Activated CD4-positive, alpha-beta memory T cell treated with anti-CD3 and anti-CD28 coated beads, Interleukin-2, amount 10 ng/mL, durations not matched to agents 7 days and 5 days (primary cell): ENCODE measurements at places on chromosomes 1 and 21. TPM values are rescaled to one million over a fixed set of nuclear protein-coding genes. Genes with fewer than 3 reads are reported as not detected.

DNA sequence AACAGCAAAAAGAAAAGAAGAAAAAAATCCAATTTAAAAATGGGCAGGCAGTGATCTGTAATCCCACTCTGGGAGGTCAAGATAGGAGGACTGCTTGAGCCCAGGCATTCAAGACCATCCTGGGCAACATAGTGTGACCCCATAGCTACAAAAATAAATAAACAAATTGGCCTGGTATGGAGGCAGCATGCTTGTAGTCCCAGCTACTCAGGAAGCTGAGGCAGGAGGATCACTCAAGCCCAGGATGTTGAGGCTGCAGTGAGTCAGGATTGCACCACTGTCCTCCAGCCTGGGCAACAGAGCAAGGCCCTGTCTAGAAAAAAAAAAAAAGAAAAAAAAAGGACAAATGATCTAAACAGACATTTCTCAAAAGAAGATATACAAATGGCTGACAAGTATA lies 99.6 kb downstream of the EIF4G3 start:
- H3K36me3 ChIP-seq: peaks cover 16% of the 10 kb centered on the region
- no peak for DNase-seq
- H3K27ac ChIP-seq: no peak overlapping the region
- H3K27me3 ChIP-seq: no peaks in the 10 kb centered on the region

GRCh38 chr1:153908071-153908470 lies 14.7 kb downstream of the GATAD2B start:
- H3K27me3 ChIP-seq: no peaks in the 10 kb centered on the region
- no peak overlapping the region for H3K27ac ChIP-seq
- H3K4me3 ChIP-seq: no peak overlapping the region

GRCh38 chr21:25054689-25055088 lies 552.6 kb downstream of the MRPL39 start:
- no peaks in the 10 kb centered on the region for H3K36me3 ChIP-seq
- H3K27ac ChIP-seq: no peak overlapping the region
- H3K4me1 ChIP-seq: no peaks in the 10 kb centered on the region

DNA sequence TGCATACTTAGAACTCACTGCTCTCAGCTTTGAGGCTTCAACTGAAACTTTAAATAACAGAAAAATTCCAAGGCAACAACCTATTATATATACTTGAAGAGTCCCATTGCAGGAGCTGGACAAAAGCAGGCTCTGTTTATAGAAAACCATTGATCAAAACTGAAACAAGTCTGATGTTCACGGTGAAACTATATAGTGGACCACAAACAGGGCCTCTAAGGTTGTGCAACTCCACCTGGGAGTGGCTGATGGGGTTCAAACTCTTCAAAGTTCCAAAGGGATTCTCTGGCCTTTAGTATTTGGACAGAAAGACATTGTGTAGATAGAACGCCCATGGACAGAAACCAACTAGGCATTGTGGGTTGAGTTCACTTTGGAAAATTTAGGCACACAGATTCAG lies 140.3 kb downstream of the ZC3H11B start:
- no peak overlapping the region for H3K27ac ChIP-seq
- no peaks in the 10 kb centered on the region for H3K27me3 ChIP-seq
- DNase-seq: no peak
- peaks cover 7% of the 10 kb centered on the region for H3K4me1 ChIP-seq
- H3K4me3 ChIP-seq: no peak overlapping the region

DNA sequence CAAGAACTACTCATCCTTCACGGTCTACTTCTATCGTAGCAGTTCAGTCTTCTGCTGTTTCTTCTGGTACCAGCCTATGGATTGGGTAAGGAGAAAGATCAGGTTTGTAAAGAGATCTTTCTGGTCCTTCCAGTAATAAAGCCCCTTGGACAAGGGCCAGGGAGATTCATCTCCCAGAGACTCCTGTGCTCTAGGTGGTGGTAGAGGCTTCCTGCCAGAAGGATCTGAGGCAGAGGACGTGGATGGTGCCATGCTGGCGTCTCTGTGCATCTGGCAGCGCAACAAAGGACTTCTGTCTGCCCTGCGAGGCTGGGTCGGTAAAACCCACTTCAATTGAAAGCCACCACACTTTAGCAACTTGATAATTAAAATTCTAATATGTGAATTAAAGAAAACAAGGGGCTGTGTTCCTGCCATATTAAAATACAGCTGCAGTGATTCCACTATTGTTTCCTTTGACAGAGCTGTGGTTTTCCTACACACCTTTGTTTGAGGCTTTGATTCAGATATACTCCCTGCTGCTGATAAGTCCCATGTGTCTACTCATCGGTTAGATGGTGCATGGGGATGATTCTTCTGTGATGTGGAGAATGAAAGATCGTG lies 73.6 kb downstream of the ROR1 start:
- no peak overlapping the region for H3K4me3 ChIP-seq
- H3K4me1 ChIP-seq: no peaks in the 10 kb centered on the region
- peaks cover 6% of the 10 kb centered on the region for H3K27me3 ChIP-seq
- no peak for DNase-seq
- H3K36me3 ChIP-seq: no peaks in the 10 kb centered on the region
- H3K27ac ChIP-seq: no peak overlapping the region

DNA sequence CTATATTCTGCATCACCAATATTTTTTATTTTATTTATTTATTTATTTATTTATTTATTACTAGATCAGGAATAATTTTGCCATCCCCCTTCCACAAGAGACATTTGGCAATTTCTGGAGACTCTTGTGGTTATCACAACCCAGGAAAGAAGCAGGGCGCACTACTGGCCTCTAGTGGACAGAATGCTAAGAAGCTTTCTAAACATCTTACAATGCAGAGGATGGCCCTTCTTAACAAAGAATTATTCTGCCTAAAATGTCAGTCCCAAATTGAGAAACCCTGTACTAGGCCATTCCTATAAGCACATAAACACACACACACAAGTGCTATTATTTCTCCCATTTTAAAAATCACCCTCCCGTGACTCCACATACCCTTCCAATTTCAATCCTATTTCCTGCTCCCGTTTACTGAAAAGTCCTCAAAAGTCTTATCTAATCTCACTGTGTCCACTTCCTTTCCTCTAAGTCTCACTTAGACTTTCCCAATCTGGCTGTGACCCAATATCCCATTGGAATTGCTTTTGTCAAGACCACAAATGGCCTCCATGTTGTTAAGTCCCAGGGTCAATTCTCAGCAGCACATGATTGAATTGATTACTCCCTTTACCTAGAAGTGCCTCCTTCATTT lies 43.7 kb upstream of the RNF11 start:
- no peak overlapping the region for H3K27ac ChIP-seq
- peaks cover 6% of the 10 kb centered on the region for H3K27me3 ChIP-seq
- DNase-seq: peak; percentile 56
- no peaks in the 10 kb centered on the region for H3K36me3 ChIP-seq
- no peak overlapping the region for H3K4me3 ChIP-seq

- H3K27ac ChIP-seq: peak overlapping the region; percentile 94
- peak overlapping the region; percentile 58 for H3K4me3 ChIP-seq
- H3K4me1 ChIP-seq: peaks cover 86% of the 10 kb centered on the region
- H3K27me3 ChIP-seq: no peaks in the 10 kb centered on the region
Measured at GRCh38 chr1:198681252-198681651, 42.4 kb downstream of the PTPRC start.

DNA sequence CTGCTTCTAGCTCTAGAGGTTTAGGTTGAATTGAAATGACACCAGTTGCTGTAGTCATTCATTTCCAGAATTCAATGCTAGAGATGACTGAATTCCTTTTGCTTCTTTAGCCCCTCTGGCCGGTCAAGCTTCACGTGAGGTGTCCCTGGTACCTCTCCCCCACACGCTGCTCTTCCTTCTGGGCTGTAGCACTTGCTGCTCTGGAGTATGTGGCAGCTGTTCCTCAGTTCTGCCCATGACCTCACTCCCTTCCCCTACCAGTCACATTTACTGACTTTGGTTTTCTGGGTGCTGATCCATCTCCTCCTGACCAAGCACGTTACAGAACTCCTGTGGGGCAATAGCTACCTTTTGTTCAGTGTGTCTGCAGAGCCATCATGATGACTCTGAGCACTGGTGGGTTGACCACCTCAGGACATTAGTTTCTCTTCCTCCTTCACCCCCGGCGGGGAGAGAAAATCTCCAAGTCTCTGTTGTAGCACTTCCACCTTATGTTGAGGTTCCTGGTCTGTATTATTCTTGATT lies 128.1 kb downstream of the HHAT start:
- H3K4me3 ChIP-seq: no peak overlapping the region
- no peaks in the 10 kb centered on the region for H3K36me3 ChIP-seq
- no peak for DNase-seq
- peaks cover 13% of the 10 kb centered on the region for H3K4me1 ChIP-seq
- H3K27me3 ChIP-seq: peaks cover 32% of the 10 kb centered on the region
- no peak overlapping the region for H3K27ac ChIP-seq

DNA sequence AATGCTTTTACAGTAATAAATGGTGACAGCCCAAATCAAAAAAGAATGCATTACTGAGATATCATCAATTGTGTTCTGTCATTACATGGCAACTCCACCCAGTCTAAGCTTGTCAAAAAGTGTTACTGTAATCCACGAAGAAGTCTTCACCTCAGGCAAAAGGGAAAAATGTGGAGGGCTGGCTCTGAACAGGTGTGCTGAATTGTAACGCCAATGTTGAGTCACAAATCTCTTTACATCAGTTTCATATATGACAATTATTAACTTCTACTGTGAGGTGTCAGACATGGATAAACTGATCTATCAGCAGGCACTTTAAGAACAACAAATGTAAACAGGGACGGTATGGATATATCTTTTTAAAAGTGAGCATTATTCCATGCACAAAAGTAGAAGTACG lies 98.5 kb upstream of the DMRTA2 start:
- no peak overlapping the region for H3K4me3 ChIP-seq
- DNase-seq: no peak
- H3K27ac ChIP-seq: no peak overlapping the region
- H3K36me3 ChIP-seq: peaks cover 16% of the 10 kb centered on the region

- no peak for DNase-seq
- no peaks in the 10 kb centered on the region for H3K4me1 ChIP-seq
- H3K4me3 ChIP-seq: no peak overlapping the region
- no peak overlapping the region for H3K27ac ChIP-seq
- H3K27me3 ChIP-seq: peaks cover 2% of the 10 kb centered on the region
Measured at GRCh38 chr21:41186755-41187536, 19.0 kb downstream of the BACE2 start.

GRCh38 chr1:89847191-89847729 lies 26.4 kb downstream of the LRRC8D start:
- no peak overlapping the region for H3K27ac ChIP-seq
- peak overlapping the region; percentile 19 for H3K4me3 ChIP-seq
- no peak for DNase-seq

- H3K4me1 ChIP-seq: no peaks in the 10 kb centered on the region
- DNase-seq: no peak
- H3K4me3 ChIP-seq: no peak overlapping the region
- no peaks in the 10 kb centered on the region for H3K36me3 ChIP-seq
Measured at GRCh38 chr1:65896721-65897120, 104.0 kb downstream of the PDE4B start.

DNA sequence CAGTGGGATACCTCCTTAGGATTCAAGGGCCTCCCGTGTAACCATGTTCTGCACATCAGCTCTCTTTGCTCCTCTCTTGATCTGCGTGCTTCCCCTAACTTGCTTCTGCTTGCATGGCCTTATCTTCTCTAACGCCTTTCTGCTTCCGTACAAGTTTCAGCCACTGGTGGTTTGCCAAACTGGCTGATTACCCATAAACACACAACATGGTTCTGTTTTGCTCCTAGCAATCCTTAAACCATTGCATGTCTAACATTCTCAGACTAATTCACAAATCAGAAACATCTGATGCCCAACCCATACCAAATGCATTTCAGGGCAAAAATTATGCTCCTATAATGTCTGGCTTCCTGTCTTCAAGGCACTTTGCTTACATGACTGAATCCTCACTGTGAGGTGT lies 166.4 kb downstream of the PBX1 start:
- H3K27me3 ChIP-seq: no peaks in the 10 kb centered on the region
- H3K4me1 ChIP-seq: peaks cover 8% of the 10 kb centered on the region
- no peaks in the 10 kb centered on the region for H3K36me3 ChIP-seq
- H3K27ac ChIP-seq: no peak overlapping the region
- H3K4me3 ChIP-seq: no peak overlapping the region
- DNase-seq: no peak

The HOOK1 gene
- 1.6 TPM for total RNA-seq

The FCER1A gene
- total RNA-seq: not detected

The STYXL2 gene
- total RNA-seq: not detected

The ATAD3C gene
- 0.98 TPM for total RNA-seq

The RSRP1 gene
- 237 TPM for total RNA-seq

The AJAP1 gene
- total RNA-seq: not detected

The MECR gene
- 13.9 TPM for total RNA-seq

The SELE gene
- total RNA-seq: not detected

The PDPN gene
- total RNA-seq: not detected

The ADGRL4 gene
- total RNA-seq: not detected

The SELL gene
- total RNA-seq: 297 TPM

The SPRR2F gene
- total RNA-seq: not detected
